ENCODE measurements at places on chromosomes 7 and 10.

DNA sequence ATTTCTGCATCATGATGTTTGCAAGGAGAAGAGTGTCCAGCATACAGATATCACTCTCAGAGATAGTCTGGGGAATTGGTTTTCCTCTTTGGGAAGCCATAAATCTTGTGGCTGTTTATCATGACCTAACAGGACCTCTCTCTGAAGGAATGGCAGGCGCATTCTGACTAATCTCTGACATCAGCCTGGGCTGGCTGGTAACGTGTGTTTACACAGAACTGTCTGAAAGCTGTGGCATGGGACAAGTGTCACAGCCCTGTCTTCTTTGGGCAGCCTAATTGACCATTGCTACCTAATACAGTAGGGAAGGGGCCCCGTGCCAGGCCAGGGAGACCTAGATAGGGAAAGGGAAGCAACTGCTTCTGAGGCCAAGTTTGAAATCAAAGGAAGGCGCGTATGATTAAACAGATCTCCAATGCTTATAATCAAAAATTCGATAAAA is 73.9 kb upstream of the CABCOCO1 start:
- no peak for DNase-seq

- DNase-seq = no peak
These were observed 23.9 kb upstream of the PNLIPRP3 start for GRCh38 chr10:116403740-116404250.

- no peak for DNase-seq
These were observed 74.6 kb upstream of the GRID1 start for GRCh38 chr10:86440874-86441843.

DNA sequence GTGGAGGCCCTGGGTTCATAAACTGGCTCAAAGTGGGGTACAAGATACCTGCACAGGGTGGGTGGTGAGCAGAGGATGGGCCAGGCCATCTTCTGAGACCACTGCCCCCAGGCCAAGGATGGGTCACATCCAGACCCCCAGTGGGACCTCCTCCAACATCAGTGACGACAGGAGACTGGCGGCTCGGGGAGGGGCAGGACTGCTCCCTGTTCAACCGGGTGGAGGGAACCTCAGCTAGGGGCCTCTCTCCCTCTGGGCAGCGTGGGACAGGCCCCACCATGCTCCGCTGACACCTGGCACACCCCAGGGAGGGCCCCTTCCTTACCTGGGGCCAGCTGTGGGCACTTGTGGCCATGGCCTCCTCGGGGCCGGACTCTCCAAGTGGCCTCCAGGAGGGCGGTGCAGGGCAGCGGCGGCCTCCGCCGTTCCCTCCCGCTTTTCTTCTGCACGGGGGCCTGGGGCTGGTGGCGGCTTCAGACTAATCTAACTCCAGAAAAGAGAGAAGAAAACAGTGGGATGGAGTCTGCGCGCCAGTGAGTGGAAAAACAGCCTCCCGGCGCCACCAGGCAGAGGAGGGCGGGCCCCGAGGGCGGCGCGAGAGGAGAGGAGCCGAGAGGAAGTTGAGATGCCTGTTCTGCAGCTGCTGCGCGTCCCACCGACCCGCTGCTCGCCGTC is at the start of gene CALHM2:
Gene CALHM2 (minus strand): TSS at position 540 of the 675 bp plus-strand sequence. CDS start 2,429 bp downstream, outside the sequence.
- DNase-seq = peak; percentile 36

- no peak for DNase-seq
These were observed 171.0 kb downstream of the SEM1 start for GRCh38 chr7:96538632-96539031.

DNA sequence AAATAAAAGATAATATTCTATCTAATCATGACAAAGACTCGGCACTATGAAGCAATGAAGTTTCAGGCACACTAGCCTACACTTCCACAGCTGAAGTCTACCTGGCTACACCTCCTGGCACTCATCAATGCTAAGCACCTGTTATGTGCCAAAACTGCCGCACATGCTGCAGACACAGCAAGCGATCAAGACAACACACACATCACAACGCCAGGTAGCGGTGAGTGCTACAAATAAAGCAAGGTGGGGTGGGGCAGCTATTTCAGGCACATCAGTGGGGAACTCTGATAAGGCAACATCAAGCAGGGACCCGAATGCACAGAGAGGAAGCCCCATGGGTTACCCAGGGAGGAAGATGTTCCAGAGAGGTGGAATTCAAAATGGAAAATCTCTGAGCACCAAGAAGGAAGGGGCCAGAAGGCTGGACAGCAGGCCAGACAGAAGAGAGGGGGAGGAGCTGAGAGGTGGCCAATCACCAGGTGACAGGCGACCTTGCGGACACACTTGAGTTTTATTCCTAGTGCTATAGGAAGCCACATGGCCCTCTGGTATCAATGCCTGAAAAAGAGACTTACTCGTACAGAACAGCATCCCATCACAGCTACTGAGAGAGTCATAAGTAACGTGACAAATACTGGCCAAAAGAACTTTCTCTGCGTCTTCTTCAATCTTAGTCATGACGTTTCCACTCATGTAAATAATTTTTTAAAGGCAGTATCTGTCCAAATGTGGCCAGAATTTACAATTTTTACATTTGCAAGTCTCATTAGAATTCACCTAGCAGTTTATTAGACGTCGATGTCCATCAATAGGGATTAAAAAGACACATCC is 8.0 kb downstream of the PSAP start:
- no peak for DNase-seq

Measured in COR-L47 (cell line).